MM.1S (cell line): ENCODE measurements at places on chromosomes 13 and 19.

- DNase-seq = no peak
These were observed 11.6 kb upstream of the COX7A1 start for GRCh38 chr19:36163813-36164212.

DNA sequence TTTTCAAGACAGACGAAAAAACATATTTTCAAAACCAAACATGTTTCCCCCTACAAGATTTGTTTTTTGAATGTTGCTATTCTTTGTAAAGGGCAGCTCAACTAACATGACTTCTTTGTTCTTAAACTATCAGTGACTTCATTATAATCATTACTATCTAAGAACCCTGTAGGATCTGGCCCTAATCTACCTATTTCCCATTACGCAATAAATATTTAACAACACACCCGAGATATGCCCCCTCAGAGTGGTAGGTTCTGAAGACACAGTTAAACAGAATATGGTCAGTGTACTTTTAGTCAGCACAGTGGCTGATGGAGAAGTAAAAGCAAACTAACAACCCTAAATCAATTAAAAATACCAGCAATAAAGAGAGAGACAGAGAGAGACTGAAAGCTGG lies 186.9 kb downstream of the DIAPH3 start:
- DNase-seq = no peak

DNA sequence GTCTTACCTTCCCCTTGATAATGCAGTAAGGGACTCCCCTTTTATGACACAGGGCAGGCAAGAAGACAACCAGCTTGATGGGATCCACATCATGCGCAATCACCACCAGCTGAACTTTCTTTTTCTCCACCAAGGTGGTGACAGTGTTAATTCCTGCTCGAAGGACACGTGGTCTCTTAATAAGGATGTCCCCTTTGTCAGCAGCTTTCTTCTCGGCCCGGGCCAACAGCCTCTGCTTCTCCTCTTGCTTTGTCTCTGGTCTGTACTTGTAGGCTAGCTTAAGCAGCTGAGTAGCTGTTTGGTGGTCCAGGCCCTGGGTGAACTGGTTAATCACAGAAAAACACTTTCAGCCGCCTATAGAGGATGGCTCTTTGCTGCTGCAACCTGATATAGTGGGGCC lies 8.0 kb downstream of the ZNF431 start:
- no peak for DNase-seq

DNA sequence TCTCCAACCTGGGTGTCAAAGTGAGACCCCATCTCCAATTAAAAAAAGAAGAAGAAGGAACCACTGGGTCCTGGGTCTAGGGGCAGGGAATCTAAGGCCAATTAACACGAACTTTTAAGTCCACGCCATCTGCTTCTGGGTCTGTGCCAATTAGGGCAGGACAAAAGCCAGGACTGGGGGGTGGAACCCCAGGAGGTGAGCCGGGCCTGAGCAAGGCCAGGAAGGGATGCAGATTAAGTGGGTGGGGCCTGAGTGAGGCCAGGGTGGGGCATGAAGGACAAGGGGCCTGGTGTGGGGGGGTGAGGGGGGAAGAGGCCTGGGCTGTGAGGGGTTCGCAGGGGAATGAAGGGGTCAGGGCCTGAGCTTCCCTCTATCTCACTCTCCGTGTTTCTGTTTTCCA lies 26.3 kb upstream of the ZNF83 start:
- no peak for DNase-seq

- DNase-seq = no peak
These were observed 419.4 kb downstream of the UQCRFS1 start for GRCh38 chr19:28793391-28794168.

DNA sequence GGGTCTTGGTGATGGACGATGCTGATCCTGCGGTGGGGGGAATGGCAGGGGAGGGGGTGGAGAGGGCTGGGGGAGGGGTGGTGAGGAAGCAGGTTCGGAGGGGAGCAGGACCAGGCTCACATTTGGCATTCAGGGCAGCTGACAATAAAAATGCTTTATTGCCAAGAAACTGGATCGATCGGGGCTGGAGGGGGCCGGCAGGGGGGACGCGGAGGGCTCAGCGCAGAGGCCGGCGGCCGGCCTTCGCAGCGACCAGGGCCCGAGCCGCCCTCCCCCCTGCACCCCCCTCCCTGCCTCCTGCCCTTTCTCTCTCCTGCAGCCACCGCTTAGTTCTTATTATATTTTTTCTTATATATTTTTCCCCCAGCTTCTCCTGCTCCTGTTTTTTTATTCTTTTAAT lies 18.1 kb upstream of the POU2F2 start:
- DNase-seq = no peak

DNA sequence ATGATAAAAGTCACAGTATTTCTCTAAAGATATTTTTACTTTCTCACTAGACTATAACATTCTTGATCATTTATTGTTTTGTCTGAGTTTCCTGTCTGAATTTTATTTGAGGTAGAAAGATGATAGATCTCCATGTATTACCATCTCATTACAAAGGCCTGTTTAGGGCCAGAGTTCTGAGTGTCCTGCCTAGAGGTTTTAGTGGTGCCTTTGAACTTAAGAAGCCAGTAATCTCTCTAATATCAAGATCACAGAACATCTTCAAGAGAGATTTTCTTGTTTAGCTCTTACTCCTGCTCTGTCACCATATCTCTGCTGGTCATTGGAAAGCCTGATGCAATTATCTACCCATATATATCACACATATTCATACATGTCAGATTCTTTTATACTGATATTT lies 101.5 kb downstream of the ZAR1L start:
- no peak for DNase-seq
